ENCODE measurements at places on chromosomes 13 and 19. TPM values are rescaled to one million over a fixed set of nuclear protein-coding genes. Genes with fewer than 3 reads are reported as not detected.
A peak's percentile ranks its signal among the peaks of the same experiment; 100 is the strongest.

- no peaks in the 10 kb centered on the region for H3K4me1 ChIP-seq
- no peak overlapping the region for H3K4me3 ChIP-seq
- no peaks in the 10 kb centered on the region for H3K36me3 ChIP-seq
- no peak overlapping the region for H3K27ac ChIP-seq
- DNase-seq = no peak
- no peaks in the 10 kb centered on the region for H3K27me3 ChIP-seq
Observed at GRCh38 chr13:103203735-103204330, 137.6 kb upstream of the SLC10A2 start.

- no peaks in the 10 kb centered on the region for H3K4me1 ChIP-seq
- no peaks in the 10 kb centered on the region for H3K36me3 ChIP-seq
- no peak for DNase-seq
- no peaks in the 10 kb centered on the region for H3K27me3 ChIP-seq
- no peak overlapping the region for H3K4me3 ChIP-seq
Observed at GRCh38 chr13:107807306-107808073, 407.8 kb downstream of the LIG4 start.

- H3K27ac ChIP-seq = no peak overlapping the region
- no peak overlapping the region for H3K4me3 ChIP-seq
- no peaks in the 10 kb centered on the region for H3K4me1 ChIP-seq
- peaks cover 10% of the 10 kb centered on the region for H3K36me3 ChIP-seq
Observed at GRCh38 chr13:74388626-74389025, 254.4 kb upstream of the KLF12 start.

DNA sequence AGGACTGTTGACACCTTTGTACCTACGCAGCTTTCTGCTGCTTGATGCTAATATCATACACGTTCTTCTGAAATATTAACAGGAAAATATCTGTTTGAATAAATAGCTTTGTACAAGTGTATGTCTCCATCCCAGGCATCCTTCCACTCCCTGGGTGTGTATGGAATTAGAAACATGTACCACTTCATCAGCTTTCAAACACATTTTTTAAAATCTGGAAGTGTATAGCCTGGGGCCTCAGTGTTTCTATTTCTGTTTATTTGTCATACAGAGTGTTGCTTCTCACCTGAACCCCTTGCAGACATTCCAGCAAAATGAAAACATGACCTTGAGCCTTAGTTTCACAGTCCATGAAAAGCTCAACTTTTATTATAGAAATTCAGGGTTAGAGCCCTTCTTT lies 168.6 kb downstream of the ITGBL1 start:
- no peak overlapping the region for H3K27ac ChIP-seq
- H3K36me3 ChIP-seq = no peaks in the 10 kb centered on the region
- H3K4me3 ChIP-seq = no peak overlapping the region
- no peaks in the 10 kb centered on the region for H3K27me3 ChIP-seq

DNA sequence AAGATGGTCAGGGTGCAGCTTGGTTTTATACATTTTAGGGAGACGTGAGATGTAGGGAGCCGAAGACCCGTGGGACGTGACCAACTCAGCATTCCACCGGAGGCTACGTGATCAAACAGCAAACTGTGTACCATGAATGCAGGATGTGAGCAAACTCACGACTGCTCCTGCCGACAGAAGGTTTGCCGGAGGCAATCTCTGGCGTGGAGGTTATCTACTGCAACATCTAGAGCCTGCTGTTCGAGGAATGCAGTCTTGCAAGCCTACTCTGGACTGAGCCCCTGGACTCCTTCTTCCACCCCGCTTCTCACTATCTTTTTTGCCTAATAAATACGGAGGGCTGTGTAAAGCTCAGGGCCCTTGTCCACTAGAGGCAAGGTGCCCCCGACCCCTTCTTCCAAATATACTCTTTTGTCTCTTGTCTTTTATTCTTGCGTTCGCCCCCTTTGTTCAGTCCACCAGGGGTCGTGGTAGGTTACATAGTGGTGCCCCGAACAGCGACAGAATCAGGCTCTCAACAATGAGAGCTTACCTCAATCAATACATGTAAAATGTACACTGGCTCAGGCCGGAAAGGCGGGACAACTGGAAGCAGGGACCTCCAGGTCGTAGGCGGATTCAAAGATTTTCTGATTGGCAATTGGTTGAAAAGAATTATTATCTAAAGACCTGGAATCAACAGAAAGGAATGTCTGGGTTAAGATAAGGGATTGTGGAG lies 8.9 kb upstream of the OR1I1 start:
- peaks cover 38% of the 10 kb centered on the region for H3K27me3 ChIP-seq
- H3K4me1 ChIP-seq = peaks cover 5% of the 10 kb centered on the region
- H3K36me3 ChIP-seq = no peaks in the 10 kb centered on the region
- no peak for DNase-seq

DNA sequence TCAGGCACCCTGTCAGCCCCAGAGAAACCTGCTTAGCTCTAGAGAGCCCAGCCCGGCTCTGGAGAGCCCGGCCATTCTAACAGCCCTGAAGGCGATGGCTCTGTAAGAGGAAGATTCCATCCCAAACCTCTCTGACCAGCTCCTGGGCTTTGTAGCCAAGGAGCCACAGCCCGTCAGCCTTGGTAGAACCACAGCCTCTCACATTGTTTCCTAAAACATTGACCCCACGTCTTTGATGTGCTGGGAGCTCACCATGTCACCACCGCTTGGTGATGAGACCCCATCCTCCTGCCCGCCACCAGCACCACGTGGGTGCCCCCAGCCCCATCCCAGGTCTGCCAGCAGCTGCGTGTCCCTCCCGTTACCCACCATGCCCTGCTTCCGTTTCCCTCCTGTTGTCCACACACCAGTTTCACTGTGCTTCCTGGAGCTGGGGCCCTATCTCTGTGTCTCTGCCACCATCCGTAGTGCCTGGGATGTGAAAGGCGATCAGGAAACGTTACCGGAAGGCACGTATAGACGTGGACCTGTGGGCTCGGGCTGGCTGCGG lies 94.2 kb upstream of the MCF2L start:
- no peaks in the 10 kb centered on the region for H3K27me3 ChIP-seq
- peaks cover 7% of the 10 kb centered on the region for H3K4me1 ChIP-seq
- peaks cover 4% of the 10 kb centered on the region for H3K36me3 ChIP-seq
- DNase-seq = no peak
- H3K27ac ChIP-seq = peak overlapping the region; percentile 75

The ZNF296 gene
- 1.2 TPM for total RNA-seq

- peaks cover 10% of the 10 kb centered on the region for H3K36me3 ChIP-seq
- H3K27me3 ChIP-seq = no peaks in the 10 kb centered on the region
- no peak overlapping the region for H3K4me3 ChIP-seq
- no peaks in the 10 kb centered on the region for H3K4me1 ChIP-seq
- no peak overlapping the region for H3K27ac ChIP-seq
Observed at GRCh38 chr13:93724187-93724586, 497.6 kb downstream of the GPC6 start.

DNA sequence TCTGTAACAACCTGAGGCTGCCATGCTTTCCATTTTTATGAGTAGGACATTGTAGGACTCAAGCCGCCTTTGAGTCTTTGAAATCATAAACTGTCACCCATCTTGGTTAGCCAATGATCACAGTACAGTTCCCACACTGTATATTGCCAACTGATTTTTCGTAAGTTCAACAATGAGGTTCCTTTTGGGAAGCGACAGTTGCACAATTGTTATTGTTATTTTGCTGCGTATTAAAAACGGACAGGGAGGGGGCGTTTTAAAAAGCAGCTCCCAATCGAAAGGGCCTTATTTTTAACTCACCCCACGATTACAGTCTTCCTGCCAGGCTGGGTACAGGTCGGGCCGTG lies 601 bp downstream of the SLC46A3 start:
- H3K4me1 ChIP-seq = peaks cover 16% of the 10 kb centered on the region
- peak overlapping the region; percentile 95 for H3K4me3 ChIP-seq
- no peak for DNase-seq

DNA sequence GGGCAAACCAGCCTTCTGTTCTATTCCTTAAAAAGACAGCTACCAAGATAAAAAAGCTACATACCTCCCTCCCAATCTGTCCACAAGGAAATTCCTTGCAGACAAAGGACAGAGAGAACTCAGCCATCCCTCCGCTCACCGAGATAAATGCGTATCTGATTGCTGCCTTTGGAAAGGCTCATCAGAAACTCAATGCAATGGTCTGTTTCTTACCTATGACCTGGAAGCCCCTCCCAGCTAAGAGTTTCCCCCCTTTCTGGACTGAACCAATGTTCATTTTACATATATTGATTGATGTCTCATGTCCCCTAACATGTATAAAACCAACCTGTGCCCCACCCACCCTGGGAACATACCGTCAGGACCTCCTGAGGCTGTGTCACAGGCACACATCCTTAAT lies 11.6 kb downstream of the BTBD2 start:
- H3K4me1 ChIP-seq = peaks cover 4% of the 10 kb centered on the region
- H3K27me3 ChIP-seq = no peaks in the 10 kb centered on the region
- DNase-seq = no peak
- peaks cover 8% of the 10 kb centered on the region for H3K36me3 ChIP-seq
- H3K27ac ChIP-seq = peak overlapping the region; percentile 20
- no peak overlapping the region for H3K4me3 ChIP-seq

DNA sequence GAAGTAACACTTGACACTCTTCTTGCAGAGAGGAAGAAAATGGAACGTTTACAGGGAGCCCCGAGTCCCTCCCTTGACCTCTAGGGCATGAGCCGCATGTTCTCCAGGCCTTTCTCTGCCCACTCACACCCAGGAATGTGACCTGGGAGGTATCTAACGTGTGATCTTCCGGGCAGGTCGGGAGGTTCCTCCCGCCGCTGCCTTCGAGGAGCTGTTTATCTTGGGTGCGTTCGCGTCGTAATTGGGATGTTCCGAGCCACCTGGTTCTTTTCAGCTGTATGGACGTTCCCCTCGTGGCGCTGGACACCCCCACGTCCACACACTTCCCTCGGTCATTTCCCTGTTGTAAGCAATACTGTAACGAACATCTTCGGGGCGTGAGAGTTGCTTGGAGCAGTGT lies 13.6 kb downstream of the ARID3A start:
- peaks cover 24% of the 10 kb centered on the region for H3K36me3 ChIP-seq
- peak overlapping the region; percentile 62 for H3K4me3 ChIP-seq
- no peak overlapping the region for H3K27ac ChIP-seq
- H3K27me3 ChIP-seq = peaks cover 44% of the 10 kb centered on the region

DNA sequence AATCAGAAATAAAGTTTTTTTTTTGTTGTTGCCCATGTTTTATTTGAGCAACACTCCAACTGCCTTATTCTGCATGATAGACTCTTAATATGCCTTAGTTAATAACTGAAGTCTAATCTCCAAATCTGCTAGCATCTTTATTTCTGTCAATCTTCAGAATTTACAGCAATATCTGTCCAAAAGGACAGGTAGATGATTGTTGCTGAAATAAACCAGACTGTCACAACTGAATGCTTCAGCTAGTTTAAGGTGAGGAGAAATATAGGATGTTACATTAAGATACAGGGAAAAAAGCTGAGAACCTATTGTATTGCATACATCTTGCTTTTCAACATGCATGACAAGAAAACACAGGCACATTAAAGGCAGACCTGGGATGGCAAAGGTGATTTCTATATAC lies 204.3 kb downstream of the SLITRK1 start:
- H3K36me3 ChIP-seq = no peaks in the 10 kb centered on the region
- H3K4me1 ChIP-seq = no peaks in the 10 kb centered on the region
- H3K27ac ChIP-seq = no peak overlapping the region
- H3K27me3 ChIP-seq = no peaks in the 10 kb centered on the region

GRCh38 chr19:23779645-23780044 lies 21.0 kb upstream of the ZNF681 start:
- H3K27ac ChIP-seq = no peak overlapping the region
- DNase-seq = no peak
- H3K36me3 ChIP-seq = peaks cover 68% of the 10 kb centered on the region
- H3K4me3 ChIP-seq = no peak overlapping the region
- no peaks in the 10 kb centered on the region for H3K27me3 ChIP-seq
- no peaks in the 10 kb centered on the region for H3K4me1 ChIP-seq

The NLRP4 gene
- total RNA-seq = not detected

DNA sequence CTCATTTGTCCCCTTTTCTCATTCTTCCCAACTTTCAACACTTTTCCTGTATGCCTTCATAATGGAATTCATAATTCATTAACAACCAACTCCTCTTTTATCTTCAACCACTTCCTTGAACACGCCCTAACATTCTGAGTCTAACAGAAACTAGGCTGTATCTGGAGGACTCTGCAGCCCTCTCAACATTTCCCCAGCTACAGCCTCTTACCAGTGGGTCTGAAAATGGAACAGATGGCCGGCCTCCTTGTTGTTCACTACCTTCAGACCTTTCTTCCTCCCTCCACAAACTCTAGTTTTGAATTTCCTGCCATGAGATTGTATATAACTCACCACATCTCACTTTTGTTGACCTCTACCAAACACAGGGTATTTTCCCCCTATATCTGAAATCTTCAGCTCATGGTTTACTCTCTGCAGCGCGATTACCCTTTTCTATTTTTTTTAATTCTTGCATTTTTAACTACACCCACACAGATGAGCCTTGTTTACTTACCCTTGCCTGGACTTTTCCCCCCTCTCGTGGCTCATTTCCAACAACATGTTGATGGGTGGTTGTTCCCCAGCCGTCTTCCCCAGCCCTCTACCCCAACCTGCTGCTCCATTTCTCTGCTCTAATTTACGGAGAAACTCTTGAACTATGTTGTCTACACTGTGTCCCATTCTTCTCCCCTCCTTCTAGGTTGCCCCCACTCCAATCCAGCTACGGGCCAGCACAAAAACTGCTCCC lies 846 bp downstream of the ZNF790 start:
- no peaks in the 10 kb centered on the region for H3K27me3 ChIP-seq
- no peaks in the 10 kb centered on the region for H3K4me1 ChIP-seq
- peaks cover 52% of the 10 kb centered on the region for H3K36me3 ChIP-seq
- no peak for DNase-seq
- H3K4me3 ChIP-seq = no peak overlapping the region

DNA sequence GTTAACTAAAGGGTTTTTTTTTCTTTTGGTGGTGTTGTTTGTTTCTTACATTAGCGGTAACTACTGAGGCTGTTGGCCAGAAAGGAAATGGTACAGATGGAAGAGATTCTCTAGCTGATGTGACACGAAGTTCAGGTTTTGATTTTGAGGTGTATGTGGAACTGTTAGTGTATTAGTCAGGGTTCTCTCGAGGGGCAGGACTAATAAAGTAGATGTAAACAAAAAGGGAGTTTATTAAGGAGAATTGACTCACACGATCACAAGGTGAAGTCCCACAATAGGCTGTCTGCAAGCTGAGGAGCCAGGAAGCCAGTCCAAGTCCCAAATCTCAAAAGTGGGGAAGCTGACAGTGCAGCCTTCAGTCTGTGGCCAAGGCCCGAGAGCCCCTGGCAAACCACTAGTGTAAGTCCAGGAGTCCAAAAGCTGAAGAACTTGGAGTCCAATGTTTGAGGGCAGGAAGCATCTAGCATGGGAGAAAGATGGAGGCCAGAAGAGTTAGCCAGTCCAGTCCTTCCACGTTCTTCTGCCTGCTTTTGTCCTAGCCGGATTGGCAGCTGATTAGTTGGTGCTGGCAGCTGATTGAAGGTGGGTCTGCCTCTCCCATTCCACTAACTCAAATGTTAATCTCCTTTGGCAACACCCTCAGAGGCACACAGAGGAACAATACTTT lies 577.6 kb downstream of the EFNB2 start:
- H3K36me3 ChIP-seq = peaks cover 4% of the 10 kb centered on the region
- H3K27me3 ChIP-seq = no peaks in the 10 kb centered on the region
- no peak for DNase-seq

GRCh38 chr13:32187651-32188050 lies 127.5 kb downstream of the ZAR1L start:
- no peaks in the 10 kb centered on the region for H3K27me3 ChIP-seq
- no peak for DNase-seq
- no peaks in the 10 kb centered on the region for H3K4me1 ChIP-seq
- H3K36me3 ChIP-seq = no peaks in the 10 kb centered on the region
- no peak overlapping the region for H3K4me3 ChIP-seq

Measured in neural crest cell (in vitro differentiated cells).